ENCODE measurements at places on chromosomes 5 and 9.
A peak's percentile ranks its signal among the peaks of the same experiment; 100 is the strongest.

DNA sequence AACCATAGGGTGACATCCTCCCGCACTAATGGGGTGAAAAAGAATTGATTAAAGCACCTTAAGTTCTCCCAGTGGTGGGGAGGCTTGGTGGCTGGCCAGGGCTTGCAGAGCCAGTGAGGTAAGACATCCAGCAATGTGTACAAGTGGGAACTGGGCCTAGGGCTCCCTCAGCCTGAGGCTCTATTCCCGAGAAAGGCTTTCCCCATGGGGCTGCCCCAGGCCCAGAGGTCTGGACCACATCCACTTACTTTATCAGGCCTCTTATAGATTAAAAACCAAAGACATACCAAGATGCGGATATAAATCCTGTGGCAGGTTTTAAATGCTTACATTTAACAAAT is 35.3 kb downstream of the C5orf15 start:
- DNase-seq, result no peak

DNA sequence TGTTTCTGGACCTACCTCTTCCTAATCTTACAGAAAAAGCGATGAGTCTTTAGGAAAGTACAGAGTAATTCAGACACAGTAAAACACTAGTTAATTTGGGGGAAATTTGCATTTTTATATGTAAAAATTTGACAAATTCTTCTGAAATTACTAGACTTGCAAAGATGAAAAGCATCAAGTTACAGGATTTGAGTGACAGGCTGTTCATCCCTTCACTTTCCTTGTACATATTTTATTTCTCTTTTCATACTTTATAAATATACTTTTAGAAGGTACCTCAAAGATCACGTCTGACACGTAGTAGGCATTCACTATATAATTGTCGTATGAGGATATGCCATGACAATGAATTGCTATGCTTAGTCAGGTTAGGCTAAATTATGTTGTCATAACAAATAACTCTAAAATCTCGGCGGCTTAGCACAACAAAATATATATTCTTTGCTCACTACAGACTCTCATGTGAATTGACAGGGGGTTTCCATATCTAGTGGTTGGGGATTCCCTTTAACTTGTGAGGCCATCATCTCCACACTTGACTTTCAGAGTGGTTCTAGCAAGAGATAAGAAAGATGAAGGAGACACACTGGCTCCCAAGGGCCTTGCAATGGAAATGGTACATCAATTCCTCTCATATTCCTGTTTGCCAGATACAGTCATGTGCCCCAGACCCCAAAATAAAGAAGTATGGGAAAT is 154.1 kb upstream of the TUT7 start:
- DNase-seq, result no peak

DNA sequence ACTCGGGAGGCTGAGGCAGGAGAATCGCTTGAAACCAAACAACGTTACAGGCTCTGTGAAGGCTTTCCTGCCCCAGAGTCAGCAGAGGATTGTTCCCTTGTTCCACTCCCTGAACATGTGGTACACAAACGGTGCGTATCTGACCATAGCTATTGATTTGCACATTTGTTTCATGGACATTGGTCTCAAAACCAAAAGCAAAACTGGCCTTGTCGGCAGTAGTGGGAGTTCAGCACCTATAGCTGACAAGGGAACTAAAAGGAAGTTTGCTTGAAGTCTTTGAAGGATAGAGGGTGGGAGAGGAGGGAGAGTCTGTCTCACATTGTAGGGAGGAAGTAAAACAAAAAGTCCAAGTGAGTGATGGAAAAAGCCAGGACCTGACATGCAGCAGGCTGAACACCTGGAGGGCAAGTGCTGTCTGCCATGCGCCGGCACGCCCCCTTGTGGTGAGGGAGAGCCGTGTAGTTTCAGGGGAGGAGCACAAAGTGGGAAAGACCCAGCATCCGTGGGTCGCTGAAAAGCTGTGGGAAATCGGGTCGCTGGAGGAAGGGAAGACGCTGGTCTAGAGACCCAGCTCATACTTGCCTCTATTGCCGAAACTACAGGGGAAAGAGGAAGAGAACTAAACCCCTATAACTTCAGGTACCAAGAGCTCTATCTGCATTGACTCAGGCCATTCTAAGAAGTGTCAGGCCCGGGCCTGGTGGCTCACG is 58.0 kb downstream of the RAD23B start:
- peak; percentile 63 for DNase-seq

DNA sequence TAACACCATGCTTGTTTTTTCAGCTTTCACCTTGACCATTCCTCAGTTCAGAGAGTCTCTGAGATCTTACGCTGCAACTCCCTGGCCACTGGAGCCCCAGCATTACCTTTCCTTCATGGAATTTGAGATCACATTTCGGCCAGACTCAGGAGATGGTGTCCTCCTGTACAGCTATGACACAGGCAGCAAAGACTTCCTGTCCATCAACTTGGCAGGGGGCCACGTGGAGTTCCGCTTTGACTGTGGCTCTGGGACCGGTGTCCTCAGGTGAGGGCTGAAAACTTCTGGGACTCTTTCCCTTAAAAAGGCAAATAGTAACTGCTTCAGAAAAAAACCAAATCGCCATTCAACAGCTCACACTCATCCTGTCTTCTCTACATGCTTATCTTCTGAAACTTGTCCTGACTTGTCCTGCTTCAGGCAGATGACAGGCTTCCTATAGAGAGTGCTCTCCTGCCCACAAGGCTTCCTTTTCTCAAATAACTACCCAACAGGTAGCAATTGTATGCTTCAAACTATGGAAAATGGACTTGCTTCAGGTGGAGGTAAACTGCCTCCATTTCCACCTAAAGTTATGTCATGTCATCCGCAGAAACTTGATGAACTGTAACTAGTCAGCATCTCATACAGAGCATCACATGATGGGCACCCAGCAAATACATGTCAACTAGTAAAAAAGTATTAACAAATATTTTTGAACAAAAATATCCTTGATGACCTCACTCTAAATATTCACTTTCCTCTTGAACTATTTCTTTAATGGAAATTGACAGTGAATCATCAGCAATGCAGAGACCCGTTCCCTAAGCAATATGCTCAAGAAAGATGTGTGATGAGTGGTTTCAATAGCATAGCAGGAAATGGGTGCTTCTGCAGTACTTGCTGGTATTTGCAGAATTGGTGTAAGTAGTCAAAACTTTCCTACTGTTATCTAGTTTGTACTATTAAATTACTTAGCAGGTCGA is 129.2 kb downstream of the LIFR start:
- peak; percentile 47 for DNase-seq

- DNase-seq, result peak; percentile 75
Observed at GRCh38 chr9:133406480-133407307, 11.1 kb downstream of the REXO4 start.

DNA sequence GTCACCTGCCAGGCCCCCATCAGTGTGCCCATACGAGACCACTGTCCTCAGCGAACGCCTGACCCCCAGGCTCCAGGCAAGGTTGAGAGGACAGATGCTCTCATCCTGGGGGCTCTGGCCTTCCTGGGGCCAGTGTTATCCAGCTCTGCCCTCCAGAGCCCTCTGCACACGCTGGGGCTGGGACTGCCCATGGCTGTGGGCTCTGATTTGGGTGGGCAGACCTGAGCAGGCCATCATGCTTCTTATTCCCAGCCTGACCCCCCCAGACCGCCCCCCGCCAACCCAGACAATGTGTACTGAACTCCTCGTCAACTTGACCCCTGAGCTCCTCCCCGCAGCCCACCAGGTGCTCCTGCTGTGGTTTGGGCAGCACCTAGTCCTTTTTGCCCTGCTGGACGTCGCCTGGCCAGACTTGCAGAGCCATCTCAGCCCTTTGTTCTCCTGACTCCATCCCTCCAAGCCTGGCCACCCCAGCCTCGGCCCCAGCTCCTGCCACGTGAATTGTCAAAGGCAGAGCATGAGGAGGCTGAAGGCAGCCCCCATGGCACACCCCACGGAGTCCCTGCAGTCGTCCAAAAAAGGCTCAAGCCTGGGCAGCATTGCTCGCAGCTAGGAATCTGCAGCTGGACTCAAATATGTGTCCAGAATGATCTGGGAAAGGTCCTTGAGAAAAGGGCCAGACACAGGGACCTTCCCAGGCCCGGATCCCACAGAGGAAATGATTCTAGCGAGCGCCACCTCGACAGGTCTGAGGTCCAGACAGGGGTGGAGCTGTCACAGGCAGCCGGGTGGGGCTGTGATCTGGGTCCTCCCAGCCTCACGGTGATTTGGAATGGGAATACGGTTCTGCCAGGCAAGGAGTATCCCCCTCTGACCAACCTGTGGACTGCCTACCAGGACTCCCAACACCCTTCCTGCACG is 87.0 kb downstream of the ADAMTS2 start:
- DNase-seq, result no peak

GRCh38 chr5:81577091-81577490 is 173.8 kb downstream of the SSBP2 start:
- DNase-seq, result no peak

- peak; percentile 73 for DNase-seq
Observed at GRCh38 chr5:159764283-159765134, 151.8 kb upstream of the ADRA1B start.

DNA sequence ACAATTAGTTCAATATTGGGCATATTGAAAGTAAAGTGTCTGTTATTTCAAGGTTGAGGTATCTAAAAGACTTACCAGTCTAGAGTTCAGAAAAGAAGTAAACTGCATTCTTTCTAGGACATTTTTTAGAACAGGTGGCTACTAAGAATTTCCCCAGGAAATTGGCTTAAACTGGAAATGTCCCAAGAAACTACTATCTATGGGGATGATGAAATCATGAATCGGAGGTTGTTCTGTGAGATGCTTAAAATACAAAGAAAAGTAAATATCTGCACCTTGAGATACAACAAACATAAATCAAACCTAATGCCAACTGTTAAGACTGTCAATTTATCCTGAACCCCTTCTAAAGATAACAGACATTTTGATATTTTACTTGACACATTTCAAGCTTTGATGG is 226.5 kb upstream of the NREP start:
- no peak for DNase-seq

DNA sequence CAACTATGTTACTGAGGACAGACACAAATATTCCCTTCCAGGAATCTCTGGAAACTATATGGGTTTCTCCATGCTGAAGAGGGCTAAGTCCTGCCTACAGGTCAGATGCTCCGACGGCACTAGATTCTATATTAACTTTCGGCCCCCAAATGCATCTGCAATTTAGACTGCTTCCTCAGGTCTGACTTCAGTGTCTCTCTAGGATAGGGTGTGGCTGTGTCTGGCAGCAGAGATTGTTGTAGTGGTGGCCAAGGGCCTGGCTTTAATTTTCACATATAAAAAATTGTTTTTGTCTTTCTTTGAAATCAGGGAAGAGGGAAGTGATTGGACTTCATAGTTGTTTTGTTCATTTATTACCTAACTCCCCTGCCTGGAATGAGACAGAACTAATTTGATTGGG is 101.8 kb downstream of the PJA2 start:
- no peak for DNase-seq

GRCh38 chr5:78628270-78628992 is 20.1 kb downstream of the LHFPL2 start:
- DNase-seq, result no peak

DNA sequence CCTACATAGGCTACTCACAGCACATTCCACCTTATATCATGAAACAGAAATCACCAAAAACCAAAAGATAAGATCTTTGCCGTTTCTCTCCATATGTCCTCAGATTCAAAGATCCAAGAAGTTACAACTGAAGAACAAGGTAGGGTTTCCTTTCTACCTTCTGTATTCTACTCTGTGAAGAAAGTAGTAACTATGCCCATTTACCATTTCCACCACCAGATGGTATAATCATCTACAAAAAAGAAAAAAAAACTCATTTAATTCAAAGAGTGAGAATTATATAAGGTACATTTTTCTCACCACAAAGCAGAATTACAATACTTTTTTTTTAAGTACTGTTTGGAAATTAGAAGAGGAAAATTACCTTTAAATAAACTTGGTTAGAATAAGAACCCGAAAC is 172.6 kb upstream of the PTGER4 start:
- DNase-seq, result peak; percentile 20

- no peak for DNase-seq
Observed at GRCh38 chr5:150242251-150242894, 47.2 kb downstream of the CAMK2A start.
